Lung (tissue), 17 donors: ENCODE measurements at places on chromosomes 7 and 10.

GRCh38 chr7:93715234-93715633, 140.7 kb upstream of the CALCR start:
- H3K4me3 ChIP-seq = no peak overlapping the region
- no peaks in the 10 kb centered on the region for H3K27me3 ChIP-seq
- peak; percentile 38 for DNase-seq
- H3K27ac ChIP-seq = no peak overlapping the region

GRCh38 chr10:96650958-96651357, 64.1 kb upstream of the TM9SF3 start:
- DNase-seq = no peak
- H3K4me1 ChIP-seq = no peaks in the 10 kb centered on the region

- H3K27ac ChIP-seq = no peak overlapping the region
- no peak overlapping the region for H3K4me3 ChIP-seq
- peaks cover 2% of the 10 kb centered on the region for H3K27me3 ChIP-seq
Observed at GRCh38 chr7:77409739-77410547, 6.2 kb downstream of the GSAP start.

DNA sequence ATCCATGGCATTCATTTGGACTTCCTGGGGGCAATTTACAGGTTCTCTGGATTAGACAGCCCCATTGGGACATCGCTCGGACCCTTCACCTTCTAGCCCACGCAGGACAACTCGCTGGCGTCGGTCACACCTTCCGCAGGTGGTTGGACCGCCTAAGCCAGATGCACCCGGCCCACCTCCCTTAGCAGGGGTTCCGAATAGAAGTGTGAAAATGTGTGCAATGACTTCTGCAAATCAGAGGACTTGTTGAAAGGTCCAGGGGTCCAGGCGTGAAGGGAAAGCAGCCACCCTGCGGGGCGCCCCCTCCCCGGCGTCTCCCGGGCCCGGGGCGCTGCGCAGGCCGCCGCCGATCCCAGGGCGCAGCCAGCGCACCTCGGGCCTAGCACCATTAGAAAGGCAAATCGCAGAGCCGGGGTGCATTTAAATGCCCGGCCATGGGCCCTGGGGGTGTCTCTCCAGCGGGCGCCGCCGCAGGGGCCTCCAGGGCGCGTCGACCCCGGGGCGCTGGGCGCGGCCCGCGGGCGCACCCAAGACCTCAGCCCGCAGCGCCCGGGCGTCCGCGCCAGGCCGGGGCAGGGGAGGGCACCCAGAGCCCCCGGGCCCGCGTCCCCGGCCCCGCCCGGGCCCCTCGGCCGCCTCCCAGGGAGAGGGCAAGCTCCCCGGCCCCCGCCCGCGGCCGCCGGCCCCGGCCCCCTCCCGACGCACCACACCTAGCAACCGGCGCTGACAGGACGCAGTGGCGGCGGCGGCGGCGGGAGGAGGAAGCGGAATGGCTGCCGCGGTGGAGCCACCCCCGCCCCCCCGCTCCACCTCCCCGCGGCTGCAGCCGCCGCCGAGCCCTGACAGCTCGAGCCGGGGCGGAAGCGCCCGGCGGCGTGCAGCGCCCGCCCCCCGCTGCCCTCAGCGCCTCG, 1.2 kb downstream of the JAZF1 start:
- H3K27me3 ChIP-seq = no peaks in the 10 kb centered on the region
- peaks cover 11% of the 10 kb centered on the region for H3K4me1 ChIP-seq
- peak overlapping the region; percentile 72 for H3K4me3 ChIP-seq
- H3K36me3 ChIP-seq = no peaks in the 10 kb centered on the region
- H3K27ac ChIP-seq = peak overlapping the region; percentile 88

DNA sequence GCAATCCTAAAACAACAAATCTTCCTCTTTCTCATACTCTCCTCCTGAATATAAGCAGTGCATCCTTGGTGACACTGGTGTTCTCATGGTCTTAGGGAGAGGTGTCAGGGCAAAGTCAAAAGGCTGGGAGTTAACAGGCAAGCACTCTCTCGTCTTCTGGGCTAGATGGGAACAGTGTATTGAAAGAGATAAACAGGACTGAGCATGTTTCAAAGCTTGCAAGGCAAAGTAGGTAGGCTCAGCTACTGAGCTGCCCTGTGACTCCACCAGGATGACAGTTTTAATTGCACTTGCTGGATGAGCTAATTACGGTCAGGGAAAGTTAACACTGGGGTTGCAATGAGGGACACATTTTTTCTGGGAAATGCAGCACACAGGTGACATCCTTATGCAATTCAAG, 554.9 kb upstream of the NRP1 start:
- H3K4me3 ChIP-seq = no peak overlapping the region
- no peak for DNase-seq
- H3K27me3 ChIP-seq = no peaks in the 10 kb centered on the region
- no peak overlapping the region for H3K27ac ChIP-seq
- H3K36me3 ChIP-seq = no peaks in the 10 kb centered on the region
- peaks cover 7% of the 10 kb centered on the region for H3K4me1 ChIP-seq

- peaks cover 2% of the 10 kb centered on the region for H3K27me3 ChIP-seq
- H3K36me3 ChIP-seq = no peaks in the 10 kb centered on the region
- peak; percentile 74 for DNase-seq
Observed at GRCh38 chr7:18666107-18666728, 170.7 kb downstream of the HDAC9 start.

GRCh38 chr10:1402016-1402770, 335.1 kb downstream of the ADARB2 start:
- DNase-seq = peak; percentile 9
- no peak overlapping the region for H3K4me3 ChIP-seq
- no peaks in the 10 kb centered on the region for H3K4me1 ChIP-seq
- H3K36me3 ChIP-seq = no peaks in the 10 kb centered on the region
